ENCODE measurements at places on chromosomes 2 and 18.

DNA sequence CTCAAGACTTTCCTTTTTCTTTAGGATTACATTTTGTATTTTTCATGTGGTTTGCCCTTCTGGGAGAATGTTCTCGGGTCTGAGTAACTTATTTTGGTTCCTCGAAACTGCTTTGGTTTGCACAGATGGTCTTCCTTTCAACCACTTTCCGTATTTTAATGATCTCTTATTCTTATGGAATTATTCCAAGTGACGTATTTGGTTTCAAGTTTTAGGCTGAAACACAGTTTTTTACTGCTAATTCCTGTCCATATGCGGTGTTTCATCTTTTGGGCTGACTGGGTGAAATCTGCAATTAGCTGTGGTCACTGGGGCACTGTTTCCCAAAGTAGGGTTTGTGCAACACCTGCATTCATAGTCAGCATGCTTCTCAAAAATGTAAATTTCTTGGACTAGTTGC, 122.7 kb downstream of the CAPN13 start:
- no peak for DNase-seq

- no peak for DNase-seq
Measured at GRCh38 chr2:64615192-64615763, 38.4 kb downstream of the SERTAD2 start.

DNA sequence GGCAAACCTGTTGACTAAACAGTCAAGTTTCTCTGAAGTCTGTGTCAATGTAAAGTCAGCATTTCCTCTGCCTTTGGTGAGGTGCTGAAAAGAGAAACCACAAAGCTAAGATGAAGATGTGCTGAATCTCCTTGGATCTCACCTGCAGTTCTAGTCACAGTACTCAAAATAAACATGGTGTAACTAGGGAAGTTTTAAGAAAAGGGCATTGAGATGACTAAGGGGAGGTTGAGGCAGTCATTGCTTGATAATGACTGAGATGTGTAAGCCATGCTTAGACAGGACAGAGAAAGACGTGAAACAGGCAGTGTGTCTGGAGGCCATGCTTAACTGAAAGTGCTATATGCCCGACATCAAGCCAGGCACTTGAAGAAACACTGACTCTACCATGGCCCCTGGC, 1010.0 kb upstream of the CELF4 start:
- DNase-seq = peak; percentile 3

DNA sequence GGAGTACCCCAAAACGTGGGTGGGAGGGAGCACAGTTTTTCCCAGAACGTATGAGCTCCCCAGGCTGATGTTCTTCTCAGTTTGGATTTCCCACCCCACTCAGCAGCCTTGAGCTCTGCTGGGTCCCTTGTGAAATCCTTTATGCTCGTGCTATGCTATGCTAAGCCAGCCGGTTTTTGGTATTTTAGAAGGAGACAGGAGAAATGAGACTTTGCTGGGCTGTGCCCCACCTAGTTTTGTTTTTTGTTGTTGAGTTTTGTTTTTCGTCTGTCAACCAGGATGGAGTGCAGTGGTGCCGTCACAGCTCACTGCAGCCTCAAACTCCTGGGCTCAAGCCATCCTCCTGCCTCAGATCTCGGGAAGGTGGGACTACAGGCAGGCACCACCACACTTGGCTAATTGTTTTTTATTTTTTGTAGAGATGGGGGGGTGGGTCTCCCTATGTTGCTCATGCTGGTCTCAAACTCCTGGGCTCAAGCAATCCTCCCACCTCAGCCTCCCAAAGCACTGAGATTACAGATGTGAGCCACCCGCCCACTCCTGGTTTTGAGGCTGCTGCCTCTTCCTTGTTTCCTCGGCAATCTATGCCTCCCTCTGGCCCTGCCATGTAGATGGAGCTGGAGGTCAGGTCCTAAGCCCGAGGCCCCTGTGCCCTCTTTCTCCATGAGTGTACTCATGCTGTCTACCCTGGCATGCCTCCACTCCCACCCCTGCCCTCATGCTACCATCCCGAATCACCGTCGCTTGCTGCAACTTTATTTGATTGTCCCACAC, 17.5 kb upstream of the MGAT4A start:
- DNase-seq = no peak

DNA sequence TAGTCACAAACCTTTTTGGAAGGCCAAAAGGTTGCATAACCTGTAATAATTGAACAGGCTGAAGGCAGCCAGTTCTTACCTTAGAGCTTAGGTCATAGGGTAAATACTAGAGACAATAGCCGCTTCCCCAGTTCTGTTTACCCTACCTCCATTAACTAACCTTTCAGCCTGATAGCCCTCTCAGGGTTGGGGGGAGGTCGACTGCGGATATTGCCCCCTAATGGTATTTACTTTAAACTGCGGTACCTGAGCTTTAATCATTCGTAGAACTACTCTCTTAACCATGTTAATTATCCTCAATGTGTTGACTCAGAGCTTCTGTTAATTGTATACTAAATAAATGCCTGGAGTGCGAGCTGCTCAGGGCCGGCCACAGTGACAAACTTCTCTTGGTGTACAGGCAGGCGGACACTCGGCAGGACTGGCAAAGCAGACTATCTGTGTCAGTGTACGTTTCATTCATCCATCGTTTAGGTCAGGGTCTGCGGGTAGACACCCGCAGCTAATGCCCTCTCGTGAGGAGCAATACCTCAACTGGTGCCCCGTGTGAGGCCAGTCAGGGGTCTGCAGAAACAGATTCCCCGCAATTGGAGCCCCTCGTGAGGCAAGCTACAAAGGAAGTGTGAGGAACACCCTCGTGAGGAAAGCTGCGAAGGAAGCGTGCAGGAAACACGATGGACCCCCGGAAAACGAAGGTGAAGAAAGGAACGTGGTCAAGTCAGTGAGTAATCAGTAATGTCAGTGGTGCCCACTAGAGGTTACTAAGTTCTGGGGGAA, 115.3 kb upstream of the SCN7A start:
- no peak for DNase-seq

GRCh38 chr2:152537081-152537651, 180.1 kb downstream of the PRPF40A start:
- no peak for DNase-seq

Data from CD4-positive, alpha-beta T cell treated with Interleukin-10 for 1 hour (primary cell).